ENCODE measurements at places on chromosomes 3 and 15.

- DNase-seq = no peak
These were observed 78.2 kb downstream of the NEDD4 start for GRCh38 chr15:55915221-55915620.

DNA sequence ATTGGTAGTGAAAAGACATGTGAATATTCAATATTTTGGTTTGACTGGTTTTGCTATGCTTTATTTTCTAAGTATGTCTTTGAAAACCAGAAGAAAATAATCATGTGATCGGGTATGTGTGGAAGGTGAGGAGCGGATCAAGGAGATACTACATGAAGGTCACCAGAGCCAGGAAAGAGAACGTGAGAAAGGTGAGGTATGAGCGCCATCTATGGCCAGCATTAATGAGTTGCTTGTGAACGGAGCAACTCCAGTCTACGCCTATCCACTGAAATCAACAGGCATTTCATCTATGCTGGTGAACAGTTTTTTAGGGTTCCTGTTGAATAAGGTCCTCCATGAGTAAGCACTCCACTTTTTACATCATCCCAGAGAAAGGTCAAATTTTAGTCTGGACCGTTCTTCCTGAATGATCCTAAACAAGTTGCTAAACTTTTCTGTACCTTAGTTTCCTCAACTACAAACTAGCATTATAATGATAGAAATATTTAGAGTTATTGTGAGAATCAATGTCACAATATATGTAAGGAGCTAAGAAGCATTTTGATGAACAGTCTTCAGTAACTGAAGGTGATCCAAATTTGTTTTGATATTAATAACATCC is 1435.2 kb upstream of the CADM2 start:
- DNase-seq = peak; percentile 1

DNA sequence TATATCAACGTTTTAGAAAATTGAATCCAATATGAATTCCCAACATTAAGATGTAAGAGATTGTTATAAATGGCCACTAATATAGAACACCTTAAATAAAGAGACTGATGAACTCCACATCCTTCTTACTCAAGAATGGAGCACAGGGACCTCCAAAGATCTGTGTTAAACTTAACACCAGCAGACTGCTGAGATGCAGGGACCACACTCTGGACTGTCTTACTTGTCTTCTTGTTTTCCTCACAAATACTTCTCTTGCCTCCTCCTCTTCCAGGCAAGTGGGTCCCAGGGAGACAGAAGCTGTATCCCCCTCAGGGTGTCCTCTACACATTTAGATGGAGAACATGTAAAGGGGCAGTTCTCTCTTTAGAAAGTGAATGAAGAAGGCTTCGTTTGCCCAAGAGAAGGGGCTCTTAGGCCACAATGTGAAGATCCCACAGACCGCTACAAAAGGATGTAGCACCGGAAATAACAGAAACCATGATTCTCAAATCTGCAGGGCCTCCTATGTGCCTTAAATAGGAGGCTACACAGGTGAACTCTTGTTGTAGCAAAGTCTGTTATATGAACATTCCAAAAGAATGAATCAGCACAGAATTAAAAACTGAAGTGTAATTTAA is 52.2 kb downstream of the SATB1 start:
- no peak for DNase-seq

GRCh38 chr3:184222521-184222920 is 6.9 kb upstream of the VWA5B2 start:
- DNase-seq = no peak

DNA sequence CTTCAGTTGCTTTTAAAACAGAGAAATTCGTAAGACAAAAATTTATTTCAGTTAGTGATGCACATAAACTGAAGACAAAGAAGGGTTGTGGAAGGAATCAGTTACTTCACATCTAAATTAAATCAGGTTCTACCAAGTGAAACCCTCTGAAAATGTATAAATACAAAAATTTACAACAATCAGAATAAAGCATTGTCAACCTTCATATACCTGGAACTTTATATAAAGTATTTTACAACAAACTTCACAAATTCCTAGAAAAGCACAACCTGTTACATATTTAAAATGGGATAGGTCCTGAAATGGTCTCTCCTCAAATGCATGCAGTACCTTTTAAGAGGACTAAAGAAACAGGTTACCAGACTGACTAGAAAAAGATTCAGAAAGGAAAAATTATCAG is 26.9 kb downstream of the ATOSA start:
- no peak for DNase-seq

DNA sequence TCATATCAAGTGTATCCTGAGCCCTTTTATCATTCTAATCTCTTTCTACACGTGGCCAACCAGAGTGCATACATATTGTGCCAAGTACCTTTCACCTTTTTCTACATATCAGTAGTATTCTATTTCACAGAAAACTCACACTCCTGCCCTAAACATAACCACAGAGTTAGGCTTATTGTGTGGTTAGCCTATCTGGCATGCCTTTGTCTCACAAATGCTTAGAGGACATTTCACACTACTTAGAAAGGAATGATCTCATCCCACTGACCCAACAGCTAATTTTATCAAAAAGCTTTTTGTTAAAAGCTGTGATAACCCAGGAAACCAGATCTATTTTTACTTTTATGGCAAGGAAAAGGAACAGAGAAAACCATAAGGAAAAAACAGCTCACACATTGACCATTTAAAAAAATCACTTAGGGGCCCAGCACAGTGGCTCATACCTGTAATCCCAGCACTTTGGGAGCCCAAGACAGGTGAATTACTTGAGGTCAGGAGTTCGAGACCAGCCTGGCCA is 17.8 kb upstream of the MAP4 start:
- DNase-seq = no peak

GRCh38 chr15:38564557-38565286 is at the start of gene RASGRP1:
RASGRP1 (minus strand) TSS chr15:38564814; CDS start chr15:38564628, 186 bp downstream.
- peak; percentile 50 for DNase-seq

DNA sequence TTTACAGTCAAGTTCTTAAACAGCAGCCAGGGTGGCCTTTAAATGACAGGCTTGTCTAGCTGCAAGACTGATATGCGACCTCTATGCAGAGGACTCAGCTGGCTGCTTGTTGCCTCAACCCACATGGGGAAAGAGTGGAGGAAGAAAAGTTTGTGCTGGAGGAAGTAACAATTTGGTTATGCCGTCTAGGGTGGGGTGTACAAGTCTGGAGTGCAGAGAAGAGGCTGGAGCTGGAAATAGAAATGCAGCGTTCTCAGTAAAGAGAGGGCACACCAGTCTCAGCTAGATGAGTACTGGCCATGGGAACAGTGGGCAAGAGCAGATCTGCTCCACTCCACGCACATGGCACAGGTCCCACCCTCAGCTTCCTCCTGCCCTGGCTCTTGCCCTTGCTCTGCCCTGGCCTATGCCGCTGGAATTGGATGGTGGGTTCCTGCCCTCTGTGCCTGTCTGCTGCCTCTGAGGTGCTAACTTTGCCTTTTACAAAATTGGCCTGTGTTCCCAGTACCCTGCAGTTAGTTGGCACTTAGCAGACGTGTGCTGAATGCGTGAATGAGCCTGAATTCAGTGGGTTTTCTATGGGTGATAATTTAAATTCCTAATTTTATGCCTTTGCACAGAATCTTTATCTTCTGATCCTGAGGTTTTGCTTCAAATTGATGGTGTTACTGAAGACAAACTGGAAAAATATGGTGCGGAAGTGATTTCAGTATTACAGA is 59.7 kb upstream of the FURIN start:
- DNase-seq = peak; percentile 47

- DNase-seq = no peak
These were observed 109.9 kb downstream of the PDCD6IP start for GRCh38 chr3:33908250-33908851.

GRCh38 chr3:168061332-168061996 is 34.3 kb downstream of the GOLIM4 start:
- DNase-seq = no peak

GRCh38 chr3:186974824-186975313 is 44.5 kb downstream of the ST6GAL1 start:
- DNase-seq = no peak

DNA sequence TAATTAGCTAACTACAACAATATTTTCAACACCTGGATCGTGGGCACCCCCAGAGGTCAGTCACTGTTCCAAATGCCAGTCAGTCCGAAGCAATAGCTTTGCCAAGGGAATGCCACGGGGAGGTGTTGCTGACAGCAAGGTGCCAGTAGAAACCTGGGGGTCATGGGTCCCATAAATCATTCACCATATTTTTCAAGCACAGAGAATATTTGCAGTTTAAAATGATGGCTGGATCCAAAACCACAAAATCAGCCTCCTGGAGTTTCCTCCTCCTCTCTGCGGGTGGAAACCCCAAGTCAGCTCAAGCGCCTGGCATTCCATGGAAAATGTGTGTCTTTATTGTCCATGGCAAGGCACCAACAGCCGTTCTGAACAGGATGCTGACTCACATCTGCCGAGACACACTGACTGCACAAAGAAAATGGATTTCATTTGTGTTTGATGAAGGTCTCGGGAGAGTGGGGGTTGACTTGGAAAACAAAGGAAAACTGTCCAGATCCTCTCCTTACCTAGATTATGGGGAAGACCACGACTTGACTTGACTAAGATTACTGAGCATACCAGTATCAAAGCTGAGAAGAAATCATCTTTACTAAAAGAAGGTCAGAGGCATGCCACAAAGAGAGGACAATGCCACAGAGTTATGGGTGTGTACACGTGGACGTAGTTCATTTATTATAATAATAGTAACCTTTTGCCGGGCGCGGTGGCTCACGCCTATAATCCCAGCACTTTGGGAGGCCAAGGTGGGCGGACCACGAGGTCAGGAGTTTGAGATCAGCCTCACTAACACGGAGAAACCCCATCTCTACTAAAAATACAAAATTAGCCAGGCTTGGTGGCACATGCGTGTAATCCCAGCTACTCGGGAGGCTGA is 26.4 kb downstream of the ANXA2 start:
- no peak for DNase-seq

- no peak for DNase-seq
These were observed 246.5 kb downstream of the RPLP1 start for GRCh38 chr15:69699096-69699495.

GRCh38 chr3:77605308-77605707 is 565.4 kb downstream of the ROBO2 start:
- DNase-seq = no peak

GRCh38 chr3:50604628-50605588 is 6.7 kb downstream of the CISH start:
- no peak for DNase-seq

- DNase-seq = no peak
These were observed 25.0 kb downstream of the SLC7A14 start for GRCh38 chr3:170560717-170561382.

DNA sequence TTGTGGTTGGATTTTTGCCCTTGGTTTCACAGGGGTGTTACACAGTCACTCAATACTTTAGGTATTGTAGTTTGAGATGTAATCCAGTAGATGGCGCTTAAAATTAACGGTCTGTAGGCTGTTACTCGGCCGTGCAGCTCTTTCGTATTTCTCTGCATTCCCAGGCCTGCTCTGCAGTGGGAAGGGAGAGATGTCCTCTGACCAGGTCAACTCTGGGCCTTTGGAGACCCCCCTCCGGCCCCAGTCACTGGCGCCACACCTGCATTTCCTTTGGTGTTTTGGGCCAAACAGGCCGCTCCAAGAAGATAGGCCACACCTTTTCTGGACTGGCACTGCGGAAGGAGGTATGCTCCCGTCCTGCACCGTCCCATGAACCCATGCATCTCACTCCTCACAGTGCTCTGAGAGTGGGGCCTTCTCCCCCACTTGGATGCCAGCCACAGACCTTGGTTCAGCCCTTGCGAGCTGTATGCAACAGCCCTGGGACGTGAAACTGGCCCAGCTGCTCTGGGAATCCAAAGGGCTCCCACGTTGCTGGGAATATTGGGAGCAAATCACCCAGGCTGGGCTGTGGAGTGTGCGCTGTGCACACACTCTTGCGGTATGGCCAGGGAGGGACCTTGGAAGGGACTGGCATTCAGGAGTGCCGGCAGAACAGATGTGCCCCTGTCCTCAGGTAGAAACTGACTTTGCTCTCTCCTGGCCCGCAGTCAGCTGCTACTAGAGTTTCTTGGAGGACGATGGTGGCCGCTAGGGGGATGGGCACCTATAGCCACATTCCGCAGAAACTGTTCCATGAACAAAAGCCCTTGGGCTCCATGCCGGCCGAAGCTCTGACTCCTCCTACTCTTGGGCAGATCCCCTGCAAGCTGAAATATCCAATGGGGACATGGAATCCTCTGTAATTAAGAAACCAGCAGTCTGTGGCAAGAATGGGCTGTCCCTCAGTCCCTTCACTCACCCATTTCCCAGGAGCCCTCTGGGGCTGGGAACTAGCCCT is 410.5 kb upstream of the CADM2 start:
- peak; percentile 2 for DNase-seq

GRCh38 chr15:52527911-52528563 is 643 bp downstream of the MYO5A start:
- peak; percentile 39 for DNase-seq

DNA sequence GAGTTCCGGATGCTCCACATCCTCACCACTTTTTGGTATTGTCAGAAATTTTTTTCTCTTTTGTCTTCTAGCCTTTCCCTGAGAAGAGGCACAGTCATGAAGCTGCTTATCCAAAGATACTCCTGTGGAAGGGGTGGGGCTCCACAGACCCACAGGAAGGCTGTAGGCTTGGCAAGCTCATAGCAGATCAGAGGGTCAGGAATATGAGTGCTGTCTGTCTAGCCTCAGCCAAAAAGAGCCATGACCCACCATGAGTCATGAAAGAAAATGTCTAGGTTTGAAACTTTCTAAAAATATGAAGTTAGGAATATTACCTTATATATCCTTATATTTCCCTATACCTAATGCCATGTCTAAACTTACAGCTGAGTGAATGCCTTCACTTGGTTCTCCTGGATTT is 118.2 kb upstream of the THBS1 start:
- DNase-seq = no peak

DNA sequence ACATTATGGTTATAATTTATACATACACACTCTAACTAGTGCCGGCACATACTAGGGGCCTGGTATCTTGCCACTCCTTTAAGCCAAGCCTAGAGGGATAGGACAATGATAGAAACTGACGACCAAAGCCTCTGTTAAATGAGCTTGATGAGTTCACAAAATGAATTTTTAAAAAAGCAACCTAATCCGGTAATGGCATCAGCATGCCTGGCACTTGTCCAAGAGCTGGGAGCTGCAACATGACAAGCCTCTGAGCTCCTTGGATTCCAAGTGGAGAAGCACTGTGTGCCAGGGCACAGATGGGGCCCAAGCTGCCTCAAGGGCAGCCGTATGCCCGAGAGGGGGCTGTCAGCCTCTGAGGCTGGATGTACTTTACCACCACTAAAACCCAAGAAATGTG is 9.7 kb downstream of the ETV5 start:
- DNase-seq = no peak

- no peak for DNase-seq
These were observed 179.1 kb downstream of the WDR72 start for GRCh38 chr15:53580366-53580765.

DNA sequence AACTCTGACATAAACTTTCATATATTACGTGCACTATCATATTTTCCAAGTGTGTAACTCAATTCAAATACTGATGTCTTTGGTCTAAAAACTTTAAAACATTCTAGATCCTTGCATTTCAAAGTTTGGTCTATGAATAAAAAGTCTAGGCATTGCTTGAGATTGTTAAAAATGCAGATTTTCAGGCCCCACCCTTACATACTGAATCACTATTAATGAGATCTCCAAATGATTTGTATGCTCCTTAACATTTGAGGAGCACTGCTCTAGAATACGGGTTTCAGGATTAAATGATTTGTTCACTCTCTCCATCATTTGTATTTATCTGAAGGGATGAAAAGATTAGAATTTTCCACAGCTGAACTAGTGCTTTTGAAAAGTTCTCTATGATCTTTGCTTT is 202.9 kb downstream of the KBTBD8 start:
- DNase-seq = no peak

All from inflammatory macrophage treated with lipopolysaccharide for 1 hour (primary cell).